ENCODE measurements at places on chromosomes 5 and 9.

DNA sequence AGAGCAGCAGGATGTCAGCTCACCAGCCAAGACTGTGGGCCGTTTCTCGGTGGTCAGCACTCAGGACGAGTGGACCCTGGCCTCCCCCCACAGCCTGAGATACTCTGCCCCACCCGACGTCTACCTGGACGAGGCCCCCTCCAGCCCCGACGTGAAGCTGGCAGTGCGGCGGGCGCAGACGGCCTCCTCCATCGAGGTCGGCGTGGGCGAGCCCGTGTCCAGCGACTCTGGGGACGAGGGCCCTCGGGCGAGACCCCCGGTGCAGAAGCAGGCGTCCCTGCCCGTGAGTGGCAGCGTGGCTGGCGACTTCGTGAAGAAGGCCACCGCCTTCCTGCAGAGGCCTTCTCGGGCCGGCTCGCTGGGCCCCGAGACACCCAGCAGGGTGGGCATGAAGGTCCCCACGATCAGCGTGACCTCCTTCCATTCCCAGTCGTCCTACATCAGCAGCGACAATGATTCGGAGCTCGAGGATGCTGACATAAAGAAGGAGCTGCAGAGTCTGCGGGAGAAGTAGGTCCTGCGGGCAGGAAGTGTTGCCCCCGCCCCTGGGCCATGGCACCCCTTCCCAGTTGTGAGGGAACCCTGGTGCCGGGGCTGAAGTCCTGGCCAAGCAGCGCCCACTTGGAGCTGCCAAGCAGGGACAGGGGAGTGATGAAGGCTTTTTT lies 108.9 kb downstream of the WNK2 start:
- no peak for DNase-seq

- no peak for DNase-seq
These were observed 1225.2 kb downstream of the PTPRD start for GRCh38 chr9:9387511-9388115.

GRCh38 chr9:14300588-14300987 lies 13.4 kb downstream of the NFIB start:
- DNase-seq: no peak

DNA sequence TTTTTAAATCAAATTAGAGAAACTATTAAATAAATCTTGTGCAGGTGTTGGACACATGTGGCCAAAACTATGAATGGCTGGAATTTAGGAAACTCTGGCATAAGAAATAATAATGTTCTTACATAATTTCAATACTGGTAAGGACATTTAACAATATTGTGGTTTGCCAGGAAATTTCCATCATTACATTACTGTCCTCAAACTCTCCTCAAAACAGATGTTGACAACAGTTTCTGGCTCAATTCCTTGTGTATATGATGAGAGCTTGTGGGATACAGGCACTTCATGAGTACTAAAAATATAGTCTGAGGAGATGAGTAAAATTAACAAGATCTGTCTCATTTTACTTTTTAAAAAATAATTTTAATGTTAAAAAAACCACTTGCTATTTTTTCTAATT lies 27.9 kb downstream of the MCTP1 start:
- DNase-seq: no peak

DNA sequence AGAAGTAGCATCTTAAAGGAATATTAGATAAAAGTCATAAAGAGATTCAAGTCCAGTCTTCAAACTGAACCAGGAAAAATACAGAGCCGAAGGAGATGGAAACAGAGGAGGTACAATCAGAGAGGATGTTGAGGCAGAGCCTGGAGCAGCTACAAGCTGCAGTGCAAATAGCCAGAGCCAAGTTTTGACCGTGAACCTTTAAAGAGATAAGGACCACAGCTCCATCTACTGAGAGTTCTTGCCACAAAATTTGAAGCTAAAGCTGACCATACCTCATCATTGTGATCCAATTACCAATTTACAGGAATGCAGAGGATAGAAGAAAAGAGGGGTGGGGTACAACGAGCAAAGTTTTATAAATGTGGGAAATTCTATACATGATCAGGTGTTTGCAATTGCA lies 10.4 kb upstream of the DEPDC1B start:
- DNase-seq: no peak

DNA sequence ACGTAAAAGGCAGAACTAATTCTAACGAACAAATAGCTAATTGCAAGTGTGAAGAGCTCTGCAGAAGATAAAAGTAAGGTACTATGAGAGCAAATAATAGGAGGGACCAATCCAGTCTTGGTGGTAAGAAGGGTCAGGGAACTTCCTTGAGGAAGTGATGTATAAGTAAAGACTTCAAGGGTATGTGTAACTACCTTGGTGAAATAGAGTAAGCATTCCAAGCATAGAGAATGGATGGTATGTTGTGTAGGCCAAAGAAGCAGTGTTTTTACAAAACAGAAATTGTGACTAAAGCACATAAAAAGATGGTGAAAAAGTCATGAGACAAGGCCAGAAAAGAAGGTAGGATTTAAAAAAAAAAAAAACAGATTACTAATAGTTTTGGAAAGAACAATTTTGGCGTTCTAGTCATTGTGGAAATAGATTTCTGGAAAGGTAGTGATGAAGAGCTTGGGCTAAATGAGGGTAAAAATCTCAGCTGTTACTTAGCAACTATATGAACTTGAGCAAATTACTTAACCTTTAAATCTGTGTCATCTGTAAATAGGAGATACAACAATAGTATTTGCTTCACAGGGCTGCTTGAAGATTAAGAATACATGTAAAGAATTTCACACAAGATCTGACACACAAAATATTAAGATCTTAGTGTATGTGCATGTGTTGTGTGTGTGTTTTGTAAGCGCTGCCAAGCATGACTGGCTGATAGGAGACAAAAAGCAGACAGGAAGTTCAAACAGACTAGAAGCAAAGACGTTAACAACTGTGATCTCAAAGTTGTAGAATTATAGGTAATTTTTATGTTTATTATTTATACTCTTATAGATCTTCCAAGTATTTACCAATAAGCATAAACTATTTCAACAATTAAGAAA lies 73.5 kb downstream of the NR6A1 start:
- DNase-seq: no peak

GRCh38 chr9:4742246-4742645 lies 1.2 kb upstream of the AK3 start:
- DNase-seq: no peak

DNA sequence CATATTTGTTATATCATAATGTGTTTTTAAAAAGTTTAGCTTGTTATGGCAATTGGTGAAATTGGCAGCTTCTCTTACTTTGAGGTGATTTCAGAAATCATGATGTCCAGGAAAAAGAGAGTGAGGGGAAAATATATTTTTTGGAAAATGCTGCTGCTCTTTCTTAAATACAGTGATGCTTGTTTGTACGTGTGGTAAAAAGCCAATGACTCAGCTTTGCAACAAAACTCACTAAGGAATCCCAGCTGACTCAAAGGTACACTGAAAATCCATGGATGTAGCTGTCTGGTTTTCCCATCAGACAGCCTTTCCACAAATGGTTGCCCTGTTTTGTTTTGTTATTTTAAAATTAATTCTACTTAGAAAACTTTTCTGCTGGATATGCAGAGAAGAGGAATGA lies 306.4 kb upstream of the PAPPA start:
- no peak for DNase-seq

DNA sequence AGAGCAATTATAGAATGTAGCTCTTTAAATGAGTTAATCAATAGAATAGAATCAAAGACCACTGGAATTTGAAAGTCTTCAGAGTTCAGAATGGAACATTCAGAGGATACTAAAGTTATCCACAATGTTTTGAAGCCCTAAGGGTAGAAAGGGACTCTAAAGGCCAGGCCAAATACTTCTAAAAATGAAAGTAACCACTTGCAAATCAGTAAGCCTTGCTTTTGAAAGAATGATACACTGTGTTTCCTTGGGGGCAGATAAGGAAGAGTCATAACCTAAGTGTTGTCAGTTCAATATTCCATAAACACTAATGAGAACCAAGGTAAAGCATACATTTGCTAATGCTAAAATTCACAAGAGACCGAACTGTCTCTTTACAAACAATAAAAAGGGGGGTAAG lies 813.5 kb downstream of the PTPRD start:
- DNase-seq: no peak

DNA sequence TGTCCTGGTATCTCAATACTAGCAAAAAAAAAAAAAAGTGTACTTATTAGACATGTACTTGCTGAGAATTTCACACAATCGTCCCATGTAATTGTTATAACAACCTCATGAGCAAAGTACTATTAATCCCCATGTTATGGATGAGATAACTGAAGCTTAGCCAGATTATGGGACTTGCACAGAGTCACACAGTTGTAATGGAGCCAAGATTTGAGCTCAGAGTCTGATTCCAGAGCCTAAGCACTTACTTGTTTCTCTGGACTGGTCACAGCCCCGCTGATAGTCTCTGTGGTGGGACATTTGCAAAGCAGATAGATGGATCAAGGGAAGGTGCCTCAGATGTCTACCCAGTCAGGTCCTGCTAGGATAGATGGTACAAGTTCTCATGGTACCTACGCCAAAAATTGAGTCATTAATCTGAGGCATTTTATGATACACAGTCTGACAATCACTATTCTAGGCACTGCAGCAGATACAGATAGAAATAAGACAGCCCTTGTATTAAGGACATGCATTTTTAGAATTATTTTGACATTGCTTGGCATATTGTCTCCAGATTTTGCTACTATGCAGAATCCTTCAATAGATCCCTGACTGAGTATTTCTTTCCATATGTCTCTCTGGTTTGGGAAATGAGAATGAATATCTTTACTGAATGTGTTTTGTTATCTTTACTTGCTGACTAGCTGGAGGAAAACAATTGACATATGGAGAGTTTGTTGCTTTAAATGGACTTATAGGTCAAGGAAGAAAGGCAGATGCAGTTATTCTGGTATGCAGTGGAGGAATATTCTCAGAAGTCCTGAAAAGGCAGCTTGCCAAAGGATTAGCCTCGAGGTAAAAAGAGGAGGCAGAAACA lies 149.5 kb downstream of the ADAMTSL1 start:
- DNase-seq: no peak

GRCh38 chr5:1640421-1640881 lies 116.7 kb upstream of the LPCAT1 start:
- DNase-seq: no peak

DNA sequence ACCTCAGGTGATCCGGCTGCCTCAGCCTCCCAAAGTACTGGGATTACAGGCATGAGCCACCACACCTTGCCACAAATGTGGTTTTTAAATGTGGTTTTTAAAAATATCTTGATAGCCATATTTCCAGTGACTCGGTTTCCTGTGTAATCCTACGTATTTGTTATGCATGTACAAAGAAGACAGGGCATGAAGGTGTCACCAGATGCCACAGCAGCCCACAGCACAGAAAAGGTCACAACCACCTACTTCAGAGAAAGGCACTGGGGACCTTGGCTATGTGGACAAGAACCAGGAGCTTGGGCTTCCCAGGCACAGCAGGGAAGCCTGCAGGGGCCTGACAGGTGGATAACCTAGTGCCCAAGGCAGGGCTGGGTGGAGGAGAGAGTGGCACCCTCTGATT lies 38.0 kb downstream of the C9orf50 start:
- no peak for DNase-seq

DNA sequence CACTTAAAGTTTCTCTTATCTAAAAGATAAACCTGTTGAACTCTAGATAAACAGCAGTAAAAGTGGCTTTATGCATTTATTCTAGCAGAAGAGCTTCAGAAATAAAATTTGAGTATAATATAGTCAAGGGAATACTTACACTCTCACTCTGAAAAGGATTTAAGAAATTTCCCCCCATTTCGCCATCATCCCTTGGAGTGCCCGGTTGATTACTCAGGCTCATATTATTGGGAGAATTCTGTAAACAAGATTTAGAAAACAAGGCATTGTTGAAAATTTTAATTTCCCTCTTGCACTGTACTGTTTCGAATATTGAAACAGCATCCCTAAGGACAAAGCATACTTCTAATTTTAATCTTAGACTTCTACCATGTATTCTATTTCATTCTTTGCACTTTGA lies 34.5 kb upstream of the ACOT12 start:
- no peak for DNase-seq

GRCh38 chr5:41787265-41787664 lies 83.0 kb downstream of the OXCT1 start:
- DNase-seq: no peak

- DNase-seq: no peak
These were observed 14.4 kb upstream of the NKD2 start for GRCh38 chr5:994272-994607.

DNA sequence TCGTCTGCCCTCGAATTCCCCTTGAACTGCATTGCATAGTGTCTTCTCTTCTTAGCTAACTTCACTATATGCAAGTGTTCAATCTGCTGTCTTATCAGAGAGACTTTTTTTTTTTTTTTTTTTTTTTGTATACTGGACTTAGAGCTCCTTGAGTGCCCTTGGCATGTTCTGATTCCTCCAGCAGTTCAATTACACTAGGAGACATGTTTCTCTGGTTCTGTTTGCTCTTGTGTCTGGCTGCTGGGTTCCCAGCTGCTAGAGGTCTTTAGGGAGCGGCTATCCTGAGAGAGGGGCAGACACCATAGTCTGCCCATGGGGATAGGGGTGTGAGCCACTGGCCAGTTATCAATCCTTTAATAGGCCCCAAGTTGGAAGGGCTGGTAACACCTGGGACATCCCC lies 13.1 kb downstream of the OR2S2 start:
- no peak for DNase-seq

- DNase-seq: no peak
These were observed 234.8 kb upstream of the IRX2 start for GRCh38 chr5:2986301-2986700.

- DNase-seq: no peak
These were observed 35.6 kb downstream of the DROSHA start for GRCh38 chr5:31496301-31496700.

DNA sequence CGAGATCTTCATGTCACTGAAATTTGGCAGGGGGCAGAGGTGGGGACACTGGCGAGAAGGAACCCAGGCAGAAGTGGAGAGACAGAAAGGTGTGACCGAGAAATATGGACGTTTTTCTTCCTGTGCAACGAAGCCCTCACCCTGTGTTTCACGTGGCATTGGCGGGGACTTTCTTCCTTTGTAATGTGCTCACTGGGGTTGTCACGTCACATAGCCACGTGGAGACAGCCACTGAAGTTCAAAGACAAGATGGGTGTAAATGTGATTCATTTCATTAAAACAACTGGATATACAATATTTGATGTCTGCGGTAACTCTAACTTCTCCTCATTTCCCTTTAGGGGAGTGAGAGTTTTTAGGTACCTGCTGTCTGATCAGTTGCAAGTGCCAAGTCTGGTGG lies 225.7 kb downstream of the FSTL4 start:
- no peak for DNase-seq

Measured in effector CD4-positive, alpha-beta T cell (primary cell).